ENCODE measurements at places on chromosomes 11 and 22.

DNA sequence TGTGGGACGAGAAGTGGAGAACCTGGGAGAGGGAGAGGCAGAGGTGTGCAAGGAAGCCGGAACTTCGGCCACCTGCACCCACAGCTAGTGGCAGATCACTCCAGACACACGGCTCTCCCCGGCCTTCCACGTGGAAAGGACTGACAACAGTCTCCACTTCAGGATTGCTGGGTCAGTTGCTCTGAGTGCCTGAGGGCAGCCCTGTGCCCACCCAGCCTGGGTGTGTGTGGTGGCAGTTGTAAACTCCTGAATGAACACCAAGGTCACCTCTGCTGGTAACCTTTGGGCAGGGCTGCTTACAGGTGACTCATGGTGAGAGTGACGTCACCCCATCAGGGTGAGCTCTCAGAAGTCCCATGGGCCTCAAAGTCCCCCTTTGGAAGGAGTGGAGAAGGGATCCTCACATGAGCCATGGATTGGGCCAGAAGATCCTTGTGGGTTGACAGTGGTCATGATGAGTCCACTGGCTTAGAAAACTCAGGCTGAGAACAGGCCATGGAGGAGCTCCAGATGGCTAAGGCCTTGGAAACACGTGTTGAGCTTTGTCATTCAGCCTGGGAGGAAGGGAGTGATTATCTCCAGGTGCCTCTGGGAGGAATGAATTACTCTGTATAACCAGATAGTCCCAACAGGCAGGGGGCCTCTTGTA, 71.3 kb downstream of the BCR start:
- no peak for DNase-seq

GRCh38 chr22:46985507-46985882, 223.0 kb downstream of the TBC1D22A start:
- DNase-seq, result no peak

DNA sequence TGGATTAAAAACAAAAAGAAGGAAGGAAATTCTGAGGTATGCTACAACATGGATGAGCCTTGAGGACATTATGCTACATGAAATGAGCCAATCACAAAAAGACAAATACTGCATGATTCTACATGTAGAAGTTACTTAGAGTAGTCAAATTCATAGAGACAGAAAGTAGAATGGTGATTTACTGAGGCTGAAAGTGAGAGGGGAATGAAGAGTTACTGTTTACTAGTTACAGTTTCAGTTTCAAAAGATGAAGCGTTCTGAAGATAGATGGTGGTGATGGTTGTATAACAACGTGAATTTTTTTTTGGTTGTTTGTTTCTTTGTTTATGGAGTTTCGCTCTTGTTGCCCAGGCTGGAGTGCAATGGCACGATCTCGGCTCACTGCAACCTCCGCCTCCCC, 9.5 kb downstream of the OR5P2 start:
- no peak for DNase-seq

GRCh38 chr22:29369460-29369859, 18.9 kb downstream of the AP1B1 start:
- DNase-seq, result no peak

- DNase-seq, result no peak
Observed at GRCh38 chr22:49550141-49550430, 277.6 kb downstream of the BRD1 start.

GRCh38 chr11:118383657-118384056, 17.7 kb upstream of the ATP5MG start:
- no peak for DNase-seq

- DNase-seq, result no peak
Observed at GRCh38 chr11:23789200-23789853, 707.5 kb upstream of the LUZP2 start.

DNA sequence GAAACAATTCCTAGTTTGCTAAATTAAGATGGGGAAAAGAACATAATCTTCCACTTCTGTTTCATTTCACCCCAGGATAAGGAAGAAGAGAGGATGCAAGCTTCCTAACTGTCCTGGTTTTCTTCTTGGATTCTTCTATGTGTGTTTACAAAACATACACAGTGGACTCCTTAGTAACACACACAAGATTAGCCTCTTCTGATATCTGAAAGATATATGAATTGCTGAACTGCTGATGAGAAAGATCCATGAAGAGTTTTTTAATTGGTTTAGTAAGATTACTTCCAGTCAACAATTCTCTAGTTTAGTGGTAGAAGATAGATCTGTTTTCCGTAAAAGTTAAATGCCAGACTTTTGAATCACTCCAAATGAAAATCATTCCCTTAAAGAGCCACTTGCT, 86.8 kb downstream of the WT1 start:
- DNase-seq, result no peak

GRCh38 chr11:15590132-15590531, 475.4 kb downstream of the INSC start:
- no peak for DNase-seq

GRCh38 chr11:100557830-100558611, 129.1 kb upstream of the ARHGAP42 start:
- DNase-seq, result no peak

- DNase-seq, result no peak
Observed at GRCh38 chr11:28773606-28774005, 665.4 kb downstream of the METTL15 start.

DNA sequence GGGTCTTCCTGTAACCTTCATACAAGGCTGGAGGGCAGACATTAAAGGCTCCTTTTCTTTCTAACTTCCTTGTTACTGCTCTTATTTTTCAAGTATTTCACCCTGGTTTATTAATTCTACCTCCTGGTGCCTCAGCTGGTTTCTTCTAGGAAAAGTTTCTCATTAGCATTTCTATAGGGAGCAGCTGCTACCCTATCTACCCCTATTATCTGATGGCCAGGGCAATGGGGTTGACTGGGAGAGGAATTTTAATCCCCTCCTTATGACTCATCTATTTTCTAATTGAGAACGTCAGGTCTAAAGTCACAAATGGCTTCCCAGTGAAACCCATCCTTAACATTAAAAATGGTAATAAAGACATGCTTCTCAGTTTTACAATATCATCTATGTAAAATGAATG, 5.0 kb downstream of the MAP6 start:
- no peak for DNase-seq

GRCh38 chr11:24885580-24886173, 388.8 kb downstream of the LUZP2 start:
- DNase-seq, result no peak

DNA sequence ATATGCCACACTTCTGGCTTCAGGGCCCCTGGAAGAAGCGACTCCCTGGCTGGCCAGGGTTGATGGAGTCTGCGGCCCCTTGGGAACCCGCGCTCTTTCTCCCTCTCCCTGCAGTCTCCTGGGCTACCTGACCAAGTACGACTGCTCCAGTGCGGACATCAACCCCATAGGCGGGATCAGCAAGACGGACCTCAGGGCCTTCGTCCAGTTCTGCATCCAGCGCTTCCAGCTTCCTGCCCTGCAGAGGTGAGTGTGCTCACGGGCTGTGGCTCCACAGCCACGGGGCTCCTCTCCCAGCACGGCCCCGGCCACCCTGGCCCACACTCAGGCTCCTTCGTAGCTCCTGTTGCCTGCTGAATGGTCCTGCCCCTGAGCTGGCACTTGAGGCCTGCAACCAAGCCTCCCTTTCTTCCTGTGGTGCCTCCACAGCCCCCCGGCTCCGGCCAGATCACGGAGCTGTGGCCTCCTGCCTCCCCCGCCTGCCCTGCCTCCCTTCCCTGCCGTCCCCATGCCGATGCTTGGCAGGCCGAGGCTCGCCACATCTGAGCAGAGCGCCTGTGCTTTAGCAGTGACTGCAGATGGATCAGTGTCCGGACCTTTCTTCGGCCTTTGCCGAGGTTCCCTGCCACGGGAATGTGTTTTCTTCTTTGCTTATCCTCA, 36.2 kb upstream of the KRTAP5-7 start:
- DNase-seq, result no peak

GRCh38 chr22:17120711-17121232, 388 bp downstream of the TMEM121B start:
- no peak for DNase-seq

GRCh38 chr11:19441752-19442553, 201.2 kb upstream of the E2F8 start:
- no peak for DNase-seq

- no peak for DNase-seq
Observed at GRCh38 chr11:18749681-18750319, 23.8 kb upstream of the IGSF22 start.

DNA sequence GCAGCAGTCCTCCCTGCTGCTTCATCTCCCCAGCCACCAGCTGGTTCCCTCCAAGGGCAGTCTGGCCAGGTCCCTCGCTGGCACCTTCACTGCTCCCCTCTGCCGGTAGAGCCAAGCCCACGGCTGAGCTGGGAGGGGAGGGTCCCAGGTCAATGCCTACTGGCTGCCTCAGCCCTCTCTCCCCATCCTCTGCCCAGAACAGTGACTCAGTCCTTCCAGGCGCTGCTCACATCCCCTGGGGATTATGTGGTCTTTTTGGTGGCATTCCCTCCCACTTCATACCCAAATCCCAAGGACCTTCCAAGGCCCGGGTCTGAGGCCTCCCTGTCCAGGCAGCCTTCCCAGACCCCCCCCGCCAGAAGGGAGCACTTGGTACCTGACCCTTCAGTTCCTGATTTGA, 44.9 kb downstream of the WNT7B start:
- DNase-seq, result no peak

GRCh38 chr11:110455718-110456117, 26.0 kb downstream of the FDX1 start:
- no peak for DNase-seq

GRCh38 chr11:9760193-9760575, 96.3 kb downstream of the SWAP70 start:
- DNase-seq, result no peak

GRCh38 chr22:40107244-40107643, 70.5 kb upstream of the TNRC6B start:
- no peak for DNase-seq
